ENCODE measurements at places on chromosomes 3 and 15. TPM values are rescaled to one million over a fixed set of nuclear protein-coding genes. Genes with fewer than 3 reads are reported as not detected.

Gene SOX2
- polyA plus RNA-seq, result 2.1 TPM

Gene CYP1A2
- not detected for polyA plus RNA-seq

Gene RHCG
- polyA plus RNA-seq, result 3.1 TPM

Gene NDUFB5
- 65.5 TPM for polyA plus RNA-seq

All from A549 (cell line).